ENCODE measurements at places on chromosomes 5 and 9.

DNA sequence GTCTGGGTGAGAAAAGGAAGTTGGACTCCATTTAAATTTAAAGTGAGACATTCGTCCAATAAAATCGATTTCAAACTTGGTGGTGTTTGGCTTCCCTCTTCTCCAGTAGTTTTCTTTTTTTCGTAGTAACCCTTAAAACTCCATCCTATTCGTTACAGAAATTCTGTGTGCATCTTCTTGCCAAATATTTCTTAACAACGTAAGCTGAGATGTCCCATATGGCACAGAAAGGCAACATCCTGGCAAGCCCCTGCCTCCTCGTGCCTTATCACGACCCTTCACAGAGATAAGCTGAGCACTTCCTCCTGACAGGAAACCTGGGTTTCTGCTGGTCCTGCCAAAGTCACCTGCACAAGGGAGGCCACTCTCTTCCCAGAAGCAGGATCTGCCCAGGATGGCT, 11.8 kb upstream of the ADAMTS2 start:
- DNase-seq: no peak

GRCh38 chr5:165227515-165227914, 1722.1 kb downstream of the MAT2B start:
- DNase-seq: no peak

DNA sequence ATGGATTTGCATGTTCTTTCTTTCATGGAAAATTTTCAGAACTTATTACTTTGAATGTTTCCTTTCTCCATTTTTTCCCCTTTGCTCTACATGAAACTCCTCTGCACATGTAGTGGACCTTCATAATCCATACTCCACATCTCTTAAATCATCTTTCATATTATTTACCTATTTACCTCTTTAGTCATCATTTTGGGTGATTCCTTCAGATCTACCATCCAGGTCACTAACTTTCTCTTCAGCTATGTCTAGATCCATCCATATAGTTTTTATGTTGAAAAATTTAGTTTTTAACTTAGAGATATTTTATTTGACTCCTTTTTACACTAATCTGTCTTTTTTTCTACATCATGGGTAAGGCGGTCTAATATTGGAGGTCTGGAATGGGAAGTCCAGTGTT, 586.6 kb downstream of the NR2F1-AS1 start:
- DNase-seq: no peak

- peak; percentile 58 for DNase-seq
Measured at GRCh38 chr5:81165493-81166119, 67.5 kb upstream of the CKMT2 start.

DNA sequence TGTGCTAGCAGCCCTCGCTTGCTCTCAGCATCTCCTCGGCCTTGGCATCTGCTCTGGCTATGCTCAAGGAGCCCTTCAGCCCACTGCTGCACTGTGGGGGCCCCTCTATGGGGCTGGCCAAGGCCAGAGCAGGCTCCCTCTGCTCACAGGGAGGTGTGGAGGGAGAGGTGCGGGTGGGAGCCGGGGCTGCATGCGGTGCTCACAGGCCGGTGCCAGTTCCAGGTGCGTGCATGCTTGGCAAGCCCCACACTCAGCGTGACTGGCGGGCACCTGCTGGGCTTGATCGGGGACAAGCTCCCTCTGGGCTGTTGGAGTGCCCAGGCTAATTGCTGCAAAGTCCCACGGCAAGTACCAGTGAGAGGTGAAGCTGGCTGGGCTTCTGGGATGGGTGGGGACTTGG, 170.5 kb downstream of the TRIM36 start:
- DNase-seq: no peak

GRCh38 chr5:9350301-9350797, 195.5 kb downstream of the SEMA5A start:
- no peak for DNase-seq

GRCh38 chr5:132704875-132705274, 31.1 kb downstream of the IL4 start:
- DNase-seq: no peak

- DNase-seq: no peak
Measured at GRCh38 chr9:123235448-123235847, 32.9 kb downstream of the STRBP start.

DNA sequence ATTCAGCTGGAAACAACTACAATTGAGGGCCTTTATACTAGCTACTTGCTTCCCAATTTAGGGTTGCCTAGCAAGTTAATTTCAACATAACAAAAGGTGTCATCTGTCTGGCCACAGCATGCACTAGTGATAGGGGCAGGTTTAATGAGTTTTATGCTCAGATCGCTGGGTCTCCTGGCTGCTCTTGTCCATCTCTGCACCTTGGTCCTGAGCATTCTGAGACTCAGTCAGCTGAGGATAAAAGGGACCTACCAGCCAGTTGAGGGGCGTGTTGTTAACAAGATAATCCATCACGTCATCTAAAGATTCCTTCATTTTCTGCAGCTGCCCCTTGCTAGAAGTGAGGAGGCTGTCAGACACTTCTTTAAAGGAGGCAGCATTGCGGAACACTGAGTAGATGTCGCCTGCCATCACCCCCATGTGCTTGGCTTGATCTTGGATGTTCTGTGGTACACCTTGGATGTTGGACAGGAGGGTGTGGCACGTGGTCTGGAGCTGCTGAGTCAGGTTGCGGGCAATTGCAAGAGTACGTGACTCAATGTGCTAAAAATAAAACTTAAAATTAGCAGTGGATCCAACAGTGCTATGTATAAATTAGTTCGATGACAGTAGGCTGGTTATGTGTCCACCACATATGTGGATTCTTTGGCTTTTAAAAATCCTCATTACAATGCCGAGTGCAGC, 11.0 kb downstream of the PLIN2 start:
- DNase-seq: no peak

- DNase-seq: no peak
Measured at GRCh38 chr5:151961557-151961956, 36.9 kb upstream of the GLRA1 start.
